ENCODE measurements at places on chromosomes 16 and 17. TPM values are rescaled to one million over a fixed set of nuclear protein-coding genes. Genes with fewer than 3 reads are reported as not detected.

The C16orf74 gene
- total RNA-seq = 2.7 TPM

The ZSCAN10 gene
- total RNA-seq = not detected

The TBX6 gene
- 1.4 TPM for total RNA-seq

The HS3ST2 gene
- 9.6 TPM for total RNA-seq

The PMP22 gene
- total RNA-seq = 157 TPM

The SLC9A5 gene
- 2.4 TPM for total RNA-seq

The TMEM92 gene
- total RNA-seq = 11.3 TPM

The GCGR gene
- total RNA-seq = not detected

The MMP15 gene
- 25.2 TPM for total RNA-seq

The PSMC5 gene
- total RNA-seq = 105 TPM

The SMIM36 gene
- total RNA-seq = not detected

The USP43 gene
- total RNA-seq = 4.3 TPM

The CES5A gene
- not detected for total RNA-seq

The SPATA22 gene
- total RNA-seq = 0.75 TPM

The TNFRSF13B gene
- total RNA-seq = not detected

The KRT32 gene
- total RNA-seq = not detected

The GPRC5B gene
- total RNA-seq = 21.1 TPM

The CD300E gene
- total RNA-seq = 6.5 TPM

The SLC5A11 gene
- not detected for total RNA-seq

The PDILT gene
- not detected for total RNA-seq

The P2RX5 gene
- 1.6 TPM for total RNA-seq

The SALL1 gene
- not detected for total RNA-seq

The KRT24 gene
- not detected for total RNA-seq

The HOXB3 gene
- total RNA-seq = 13.3 TPM

The CACNG3 gene
- total RNA-seq = not detected

The SLC12A3 gene
- not detected for total RNA-seq

The C17orf113 gene
- total RNA-seq = 0.72 TPM

The KIAA0513 gene
- 21.7 TPM for total RNA-seq

The SNX20 gene
- 9.2 TPM for total RNA-seq

The CDH5 gene
- 144 TPM for total RNA-seq

The KDM6B gene
- 48.3 TPM for total RNA-seq

The NOMO2 gene
- 103 TPM for total RNA-seq

The TAT gene
- total RNA-seq = not detected

The FBXL16 gene
- total RNA-seq = 3.6 TPM

The SPN gene
- total RNA-seq = 70.7 TPM

The MAP2K3 gene
- total RNA-seq = 68.3 TPM

The EVPL gene
- 46.8 TPM for total RNA-seq

The DNAH2 gene
- 0.58 TPM for total RNA-seq

The ZNF18 gene
- total RNA-seq = 5.2 TPM

The KRT27 gene
- total RNA-seq = 0.55 TPM

The PRR15L gene
- total RNA-seq = 47.4 TPM

The SLC52A1 gene
- 0.26 TPM for total RNA-seq

The SLC47A1 gene
- total RNA-seq = 13.4 TPM

The PRSS21 gene
- 17.1 TPM for total RNA-seq
